ENCODE measurements at places on chromosomes 13 and 19.

DNA sequence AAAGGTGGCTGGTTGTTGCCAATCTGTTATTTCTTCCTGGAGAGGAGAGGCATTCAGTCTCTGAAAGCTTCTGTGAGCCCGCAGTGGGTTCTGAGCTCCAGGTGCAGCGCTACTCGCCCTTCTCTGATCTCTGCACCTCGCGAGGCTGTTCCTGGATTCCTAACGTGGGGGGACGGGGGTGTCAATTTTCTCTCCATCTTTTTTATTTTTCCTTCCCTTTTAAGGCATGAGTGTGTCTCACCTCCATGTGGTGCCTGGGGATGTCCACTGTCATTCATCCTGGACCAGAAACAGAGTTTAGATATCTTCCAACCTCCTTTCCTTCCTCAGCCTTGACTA lies 626 bp downstream of the ZNF233 start:
- no peaks in the 10 kb centered on the region for H3K4me1 ChIP-seq
- no peaks in the 10 kb centered on the region for H3K36me3 ChIP-seq
- H3K27ac ChIP-seq: peak overlapping the region; percentile 82
- H3K27me3 ChIP-seq: no peaks in the 10 kb centered on the region
- peak overlapping the region; percentile 38 for H3K4me3 ChIP-seq

- no peak overlapping the region for H3K27ac ChIP-seq
- no peak for DNase-seq
- H3K27me3 ChIP-seq: peaks cover 39% of the 10 kb centered on the region
- H3K4me3 ChIP-seq: no peak overlapping the region
Observed at GRCh38 chr19:55355213-55355821, 798 bp upstream of the COX6B2 start.

GRCh38 chr19:9058905-9059667 lies 27.8 kb upstream of the OR1M1 start:
- no peaks in the 10 kb centered on the region for H3K36me3 ChIP-seq
- no peak for DNase-seq
- H3K4me3 ChIP-seq: no peak overlapping the region
- no peak overlapping the region for H3K27ac ChIP-seq
- H3K4me1 ChIP-seq: no peaks in the 10 kb centered on the region
- H3K27me3 ChIP-seq: no peaks in the 10 kb centered on the region

DNA sequence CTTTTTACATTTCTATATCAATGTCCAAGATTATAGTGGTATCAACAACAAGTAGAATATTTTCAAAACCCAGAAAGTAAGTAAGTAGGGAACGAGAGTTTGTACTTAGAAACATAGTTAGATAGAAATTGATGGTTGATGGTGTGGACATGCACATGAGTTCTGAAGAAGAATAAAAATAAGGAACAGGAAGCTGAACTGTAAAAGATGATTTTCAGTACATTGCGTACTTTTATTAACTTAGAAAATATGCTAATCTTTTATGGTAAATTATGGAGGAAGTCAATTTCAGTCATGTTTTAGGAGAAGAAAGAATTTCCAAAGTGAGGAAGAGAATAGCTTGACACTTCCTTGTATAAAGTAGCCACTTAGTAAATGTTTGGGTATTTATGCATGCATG lies 12.3 kb upstream of the GPR18 start:
- H3K27me3 ChIP-seq: no peaks in the 10 kb centered on the region
- H3K36me3 ChIP-seq: no peaks in the 10 kb centered on the region
- DNase-seq: no peak
- no peak overlapping the region for H3K4me3 ChIP-seq
- peaks cover 4% of the 10 kb centered on the region for H3K4me1 ChIP-seq

GRCh38 chr19:11050323-11051114 lies 38.7 kb upstream of the LDLR start:
- no peak overlapping the region for H3K27ac ChIP-seq
- H3K36me3 ChIP-seq: no peaks in the 10 kb centered on the region
- H3K4me1 ChIP-seq: no peaks in the 10 kb centered on the region
- H3K4me3 ChIP-seq: no peak overlapping the region
- DNase-seq: no peak
- no peaks in the 10 kb centered on the region for H3K27me3 ChIP-seq

DNA sequence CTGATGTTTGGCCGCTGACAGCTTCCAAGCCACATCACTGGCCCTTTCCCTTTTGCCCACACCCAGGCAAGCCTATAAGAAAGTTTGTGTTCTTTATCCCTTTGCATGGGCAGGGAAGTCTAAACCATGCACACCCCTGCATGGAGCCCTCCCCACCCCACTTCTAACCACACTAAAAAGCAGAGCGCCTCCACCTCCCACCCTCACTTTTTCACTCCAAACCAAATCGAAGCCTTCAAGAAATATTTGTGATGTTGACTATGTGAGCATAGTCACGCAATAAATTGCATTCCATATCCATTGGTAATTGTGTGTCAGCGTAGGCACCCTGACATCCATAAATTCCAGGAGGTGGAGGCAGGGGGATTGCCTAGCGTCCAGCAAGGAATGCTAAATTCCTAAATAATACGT lies 104.4 kb upstream of the LSM14A start:
- no peak overlapping the region for H3K4me3 ChIP-seq
- no peaks in the 10 kb centered on the region for H3K4me1 ChIP-seq
- H3K27me3 ChIP-seq: no peaks in the 10 kb centered on the region
- no peaks in the 10 kb centered on the region for H3K36me3 ChIP-seq
- no peak for DNase-seq
- no peak overlapping the region for H3K27ac ChIP-seq

DNA sequence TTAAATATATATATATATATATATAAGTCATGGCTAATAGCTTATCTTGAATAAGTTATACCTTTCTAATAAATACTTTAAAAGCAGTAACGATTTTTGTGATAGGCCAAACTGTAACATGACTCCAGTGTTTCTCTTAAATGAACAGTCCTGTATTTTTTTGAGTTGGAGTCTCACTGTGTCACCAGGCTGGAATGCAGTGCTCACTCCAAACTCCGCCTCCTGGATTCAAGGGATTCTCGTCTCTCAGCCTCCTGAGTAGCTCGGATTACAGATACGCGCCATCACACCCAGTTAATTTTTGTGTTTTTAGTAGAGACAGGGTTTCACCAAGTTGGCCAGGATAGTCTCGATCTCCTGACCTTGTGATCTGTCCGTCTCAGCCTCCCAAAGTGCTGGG lies 814.2 kb upstream of the SLITRK5 start:
- no peaks in the 10 kb centered on the region for H3K27me3 ChIP-seq
- DNase-seq: no peak
- no peak overlapping the region for H3K27ac ChIP-seq
- no peak overlapping the region for H3K4me3 ChIP-seq
- H3K4me1 ChIP-seq: no peaks in the 10 kb centered on the region
- H3K36me3 ChIP-seq: no peaks in the 10 kb centered on the region

DNA sequence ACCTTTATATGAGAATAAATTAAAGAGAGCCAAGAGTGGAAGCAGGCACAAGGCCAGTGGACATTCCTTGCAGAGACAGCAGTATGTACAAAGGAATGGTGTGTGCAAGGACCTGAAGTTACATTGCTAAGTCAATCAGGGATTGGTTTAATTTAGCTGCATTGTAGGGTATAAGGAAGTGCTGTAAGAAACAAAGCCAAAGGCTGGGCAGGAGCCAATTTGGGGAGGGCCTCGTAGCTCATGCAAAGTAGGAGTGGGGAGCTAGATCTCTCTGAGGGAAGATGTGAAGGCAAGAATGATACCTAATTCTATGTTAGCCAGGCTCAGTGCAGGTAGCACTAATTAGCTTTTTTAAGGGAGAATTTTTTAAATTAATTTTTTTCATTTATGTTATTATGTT lies 76.7 kb downstream of the SLAIN1 start:
- no peaks in the 10 kb centered on the region for H3K4me1 ChIP-seq
- H3K36me3 ChIP-seq: no peaks in the 10 kb centered on the region
- no peak overlapping the region for H3K27ac ChIP-seq

DNA sequence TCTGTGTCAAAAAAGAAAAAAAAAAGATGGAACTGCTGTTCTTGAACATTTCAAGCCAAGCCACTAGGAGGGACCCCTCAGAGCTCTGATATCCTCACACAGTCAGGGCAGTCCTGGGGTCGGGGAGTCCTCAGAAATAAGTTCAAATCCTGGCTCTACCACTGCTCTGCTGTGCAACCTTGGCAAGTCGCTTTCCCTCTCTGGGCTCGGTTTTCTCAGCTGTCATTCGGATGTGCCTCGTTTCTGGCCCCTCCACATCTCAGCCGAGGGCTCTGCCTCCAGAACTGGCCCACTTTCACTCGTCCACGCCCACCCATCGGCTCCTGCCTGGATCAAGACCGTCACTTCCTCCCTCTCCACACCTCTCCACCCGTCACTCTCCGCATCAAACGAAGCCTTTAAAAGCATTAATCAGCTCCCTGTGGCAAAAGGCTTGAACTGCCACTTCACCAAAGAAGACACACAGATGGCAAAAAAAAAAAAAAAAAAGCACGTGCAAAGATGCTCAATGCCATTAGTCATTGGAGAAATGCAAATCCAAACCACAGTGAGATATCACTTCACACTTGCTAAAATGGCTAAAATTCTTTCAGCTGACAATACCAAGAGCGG lies 7.4 kb upstream of the ZNRF4 start:
- H3K36me3 ChIP-seq: no peaks in the 10 kb centered on the region
- H3K4me3 ChIP-seq: no peak overlapping the region
- DNase-seq: no peak
- peaks cover 7% of the 10 kb centered on the region for H3K27me3 ChIP-seq
- no peak overlapping the region for H3K27ac ChIP-seq

- peaks cover 89% of the 10 kb centered on the region for H3K27me3 ChIP-seq
- no peak overlapping the region for H3K27ac ChIP-seq
- peaks cover 77% of the 10 kb centered on the region for H3K4me1 ChIP-seq
Observed at GRCh38 chr19:10291554-10292205, 1.9 kb downstream of the ICAM5 start.

- no peaks in the 10 kb centered on the region for H3K4me1 ChIP-seq
- no peak overlapping the region for H3K4me3 ChIP-seq
- no peak overlapping the region for H3K27ac ChIP-seq
- H3K27me3 ChIP-seq: no peaks in the 10 kb centered on the region
- no peak for DNase-seq
Observed at GRCh38 chr13:67505376-67505775, 275.2 kb upstream of the PCDH9 start.

- H3K4me1 ChIP-seq: peaks cover 2% of the 10 kb centered on the region
- H3K36me3 ChIP-seq: no peaks in the 10 kb centered on the region
- H3K27me3 ChIP-seq: peaks cover 79% of the 10 kb centered on the region
- no peak overlapping the region for H3K4me3 ChIP-seq
- H3K27ac ChIP-seq: no peak overlapping the region
Observed at GRCh38 chr19:47026889-47027288, 7.3 kb downstream of the NPAS1 start.

GRCh38 chr13:31909864-31910551 lies 121.6 kb upstream of the FRY start:
- peak overlapping the region; percentile 16 for H3K27ac ChIP-seq
- H3K4me1 ChIP-seq: peaks cover 4% of the 10 kb centered on the region
- no peak overlapping the region for H3K4me3 ChIP-seq
- peak; percentile 60 for DNase-seq
- no peaks in the 10 kb centered on the region for H3K36me3 ChIP-seq
- no peaks in the 10 kb centered on the region for H3K27me3 ChIP-seq

GRCh38 chr19:35592226-35592625 lies 6.3 kb downstream of the PMIS2 start:
- no peaks in the 10 kb centered on the region for H3K36me3 ChIP-seq
- H3K27me3 ChIP-seq: peaks cover 15% of the 10 kb centered on the region
- H3K4me1 ChIP-seq: no peaks in the 10 kb centered on the region
- DNase-seq: no peak

- no peaks in the 10 kb centered on the region for H3K36me3 ChIP-seq
Observed at GRCh38 chr19:13302526-13303270, 152.5 kb downstream of the IER2 start.

DNA sequence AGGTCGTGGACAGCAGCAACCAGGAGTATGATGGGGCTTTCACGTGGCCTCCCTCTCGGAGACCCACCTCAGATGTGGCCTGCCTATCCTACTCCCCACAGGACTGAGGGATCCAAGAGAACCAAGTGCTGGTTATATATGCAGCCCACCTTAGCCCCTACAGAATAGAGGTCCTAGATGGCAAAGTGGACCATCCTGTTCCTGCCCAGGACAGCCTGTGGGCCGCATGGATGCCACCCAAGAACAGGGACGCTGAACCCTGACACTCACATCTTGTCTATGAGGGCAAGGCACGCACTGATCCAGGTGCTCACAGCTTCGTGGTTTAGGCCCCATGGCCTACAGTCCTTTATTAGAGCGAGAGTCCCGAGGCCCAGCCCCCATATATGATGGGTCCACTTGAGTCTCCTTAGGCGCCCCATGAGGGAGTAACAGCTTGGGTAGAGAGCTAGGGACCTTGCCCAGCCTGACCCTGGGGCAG lies 1.5 kb upstream of the SLC27A5 start:
- no peak overlapping the region for H3K4me3 ChIP-seq
- DNase-seq: no peak
- peaks cover 29% of the 10 kb centered on the region for H3K4me1 ChIP-seq
- H3K36me3 ChIP-seq: peaks cover 24% of the 10 kb centered on the region
- no peak overlapping the region for H3K27ac ChIP-seq

GRCh38 chr19:993831-994393 lies 6.3 kb upstream of the GRIN3B start:
- no peaks in the 10 kb centered on the region for H3K4me1 ChIP-seq
- peaks cover 8% of the 10 kb centered on the region for H3K36me3 ChIP-seq
- no peak overlapping the region for H3K4me3 ChIP-seq
- H3K27ac ChIP-seq: no peak overlapping the region
- DNase-seq: no peak

- no peaks in the 10 kb centered on the region for H3K36me3 ChIP-seq
- peak overlapping the region; percentile 100 for H3K27ac ChIP-seq
- DNase-seq: peak; percentile 70
- H3K4me3 ChIP-seq: peak overlapping the region; percentile 97
- peaks cover 50% of the 10 kb centered on the region for H3K4me1 ChIP-seq
Observed at GRCh38 chr19:13841086-13841961, 35.6 kb upstream of the NANOS3 start.

DNA sequence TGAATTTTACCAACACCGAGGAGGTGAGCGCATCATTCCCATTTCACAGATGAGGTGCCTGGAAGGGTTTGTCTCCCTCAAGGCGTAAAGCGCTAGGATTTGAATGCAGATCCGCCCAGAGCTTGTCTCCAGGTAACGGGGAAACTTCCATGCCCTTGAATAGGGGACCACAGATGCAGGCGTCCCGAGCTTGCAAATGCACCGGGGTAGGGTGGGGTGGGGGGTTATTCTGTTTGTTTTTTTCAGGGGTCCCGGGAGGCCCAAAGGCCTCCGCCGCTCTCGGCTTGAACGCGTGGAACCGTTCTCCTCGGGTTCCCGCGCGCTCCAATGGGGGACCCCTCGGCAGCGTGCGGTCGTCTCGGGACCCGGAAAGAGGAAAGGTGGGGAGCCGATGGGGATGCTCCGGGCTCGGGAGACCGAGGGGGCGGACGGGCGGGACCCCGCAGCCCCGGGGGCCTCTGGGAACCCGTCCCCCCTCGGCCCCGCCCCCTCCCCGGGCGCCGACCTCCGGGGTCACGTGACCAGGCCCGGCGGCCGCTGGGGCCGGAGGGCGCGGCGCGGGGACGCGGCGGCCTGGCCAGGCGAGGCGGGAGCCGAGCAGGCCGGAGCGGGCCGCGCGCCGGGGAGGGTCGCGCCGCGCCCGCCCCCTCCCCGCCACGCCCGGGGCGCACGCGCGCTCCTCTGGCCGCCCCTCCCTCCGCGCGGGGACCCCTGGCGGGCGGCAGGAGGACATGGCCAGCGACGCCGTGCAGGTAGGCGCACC lies at the start of gene PKN1:
Gene PKN1, plus strand, starts transcription at position 516 of the 763 bp plus-strand sequence. Its CDS starts 216 bp downstream, at position 732.
- peaks cover 12% of the 10 kb centered on the region for H3K36me3 ChIP-seq
- DNase-seq: peak; percentile 79
- peak within 1 kb of the TSS; percentile 95 for H3K27ac ChIP-seq
- H3K4me1 ChIP-seq: peaks cover 33% of the 10 kb centered on the region

GRCh38 chr13:111909501-111909900 lies 157.4 kb upstream of the SOX1 start:
- H3K27ac ChIP-seq: no peak overlapping the region
- H3K36me3 ChIP-seq: no peaks in the 10 kb centered on the region
- H3K27me3 ChIP-seq: no peaks in the 10 kb centered on the region
- H3K4me1 ChIP-seq: no peaks in the 10 kb centered on the region
- H3K4me3 ChIP-seq: no peak overlapping the region
